ENCODE measurements at places on chromosomes 16 and 17.
A peak's percentile ranks its signal among the peaks of the same experiment; 100 is the strongest.

- no peak for DNase-seq
Measured at GRCh38 chr16:64416216-64417005, 705.5 kb downstream of the CDH11 start.

DNA sequence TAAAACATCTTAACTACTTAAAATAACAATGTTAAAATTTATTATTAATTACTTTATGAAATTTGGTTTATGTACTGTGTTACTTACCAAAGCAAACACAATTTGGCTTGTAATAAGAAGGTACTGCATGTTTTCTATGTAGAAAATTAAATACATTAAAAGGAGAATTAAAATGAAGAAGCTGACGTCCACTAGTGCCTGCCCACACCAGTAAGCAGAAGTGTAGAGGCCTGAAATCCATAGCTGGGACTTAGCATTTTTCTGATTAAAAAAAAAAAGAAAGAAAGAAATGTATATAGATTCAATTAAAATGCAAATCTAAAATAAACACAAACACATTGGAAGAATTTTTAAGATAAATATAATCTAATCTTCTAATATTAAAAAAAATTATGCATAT lies 35.8 kb upstream of the ABCA9 start:
- DNase-seq: no peak

- DNase-seq: peak; percentile 15
Measured at GRCh38 chr16:23254338-23254737, 47.8 kb upstream of the SCNN1B start.

DNA sequence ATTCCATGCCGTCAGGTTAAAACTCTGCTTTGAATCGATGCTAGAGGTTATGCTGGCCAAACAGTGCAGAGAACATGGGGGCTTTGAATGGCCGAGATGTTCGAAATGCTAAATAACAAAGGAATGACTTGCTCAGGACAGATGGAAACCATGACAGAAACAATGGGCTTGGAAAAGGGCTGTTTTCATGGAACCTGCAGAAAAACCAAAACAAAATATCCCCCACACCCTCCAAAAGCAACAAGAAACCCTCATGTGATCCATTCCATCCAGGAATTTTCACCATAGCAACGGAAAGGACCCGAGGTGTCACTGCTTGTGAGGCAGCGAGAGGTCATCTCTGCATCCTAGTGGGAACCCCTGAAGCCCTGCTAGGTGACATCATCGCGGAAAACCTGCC lies 25.5 kb downstream of the GPRC5B start:
- DNase-seq: no peak

- peak; percentile 58 for DNase-seq
Measured at GRCh38 chr16:13036600-13036999, 135.2 kb downstream of the SHISA9 start.

DNA sequence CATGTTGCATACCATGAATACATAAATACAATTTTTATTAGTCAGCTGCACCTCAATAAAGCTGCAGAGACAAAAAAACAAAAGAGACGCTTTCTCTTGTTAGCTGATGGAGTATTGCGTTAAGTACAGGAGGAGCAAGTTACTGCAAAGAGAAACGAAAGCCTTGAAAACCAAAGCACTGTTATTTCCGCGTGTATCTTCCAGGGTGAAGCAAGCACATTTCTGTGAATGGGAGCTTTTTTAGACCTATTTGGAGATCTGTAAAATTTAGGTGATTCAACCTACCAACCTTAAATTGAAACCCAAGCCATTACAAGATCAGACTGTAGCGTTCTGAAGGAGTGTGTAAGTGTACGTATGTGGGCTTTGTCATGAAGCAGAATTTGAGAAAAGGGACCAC lies 390.4 kb downstream of the SOX9 start:
- DNase-seq: no peak

GRCh38 chr17:50420419-50421112 lies 5.5 kb upstream of the ACSF2 start:
- DNase-seq: no peak

DNA sequence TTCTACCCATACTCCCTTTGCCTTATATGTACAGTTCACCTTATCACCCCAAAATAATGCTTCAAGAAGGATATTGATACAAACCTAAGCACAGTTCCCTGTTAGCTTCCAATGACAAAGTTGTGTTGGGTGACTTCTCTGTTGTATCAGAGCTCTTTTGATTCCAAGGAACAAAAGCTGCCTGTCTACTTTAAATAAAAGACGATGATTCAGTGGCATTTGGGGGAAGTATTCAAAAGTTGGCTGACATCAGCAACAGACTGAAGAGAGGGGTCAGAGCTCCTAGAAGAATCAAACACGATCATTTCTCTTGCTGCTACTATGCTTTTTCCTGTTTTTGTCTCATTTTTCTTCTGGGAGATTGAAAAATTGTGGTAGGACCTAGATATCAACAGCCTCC lies 69.4 kb upstream of the CA10 start:
- no peak for DNase-seq

- DNase-seq: peak; percentile 51
Measured at GRCh38 chr16:49189286-49189685, 92.4 kb downstream of the CBLN1 start.

DNA sequence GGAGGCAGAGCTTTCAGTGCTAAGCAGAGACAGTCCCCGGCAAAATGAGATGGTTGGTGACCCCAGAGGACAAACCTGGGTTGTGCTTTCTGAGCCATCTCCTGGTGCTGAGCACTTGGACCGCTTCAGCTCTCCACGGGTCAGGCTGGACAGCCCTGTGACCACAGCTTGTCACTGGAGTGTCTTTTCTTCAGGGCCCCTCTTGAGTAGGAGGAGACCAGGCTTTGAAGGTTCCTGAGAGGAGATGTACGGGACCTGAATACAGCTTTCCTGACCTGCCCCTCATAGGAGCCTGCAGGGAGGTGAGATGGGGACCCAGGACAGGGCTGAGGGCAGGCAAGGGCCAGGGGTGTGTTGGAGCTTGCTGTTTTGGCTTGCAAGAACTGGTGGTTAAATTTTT lies 17.8 kb upstream of the ADGRG1 start:
- no peak for DNase-seq

GRCh38 chr16:31149332-31149731 lies 534 bp downstream of the PRSS36 start:
- no peak for DNase-seq

GRCh38 chr17:71986886-71987285 lies 133.9 kb upstream of the SOX9 start:
- DNase-seq: no peak

GRCh38 chr17:74240618-74241205 lies 27.3 kb downstream of the TTYH2 start:
- no peak for DNase-seq

DNA sequence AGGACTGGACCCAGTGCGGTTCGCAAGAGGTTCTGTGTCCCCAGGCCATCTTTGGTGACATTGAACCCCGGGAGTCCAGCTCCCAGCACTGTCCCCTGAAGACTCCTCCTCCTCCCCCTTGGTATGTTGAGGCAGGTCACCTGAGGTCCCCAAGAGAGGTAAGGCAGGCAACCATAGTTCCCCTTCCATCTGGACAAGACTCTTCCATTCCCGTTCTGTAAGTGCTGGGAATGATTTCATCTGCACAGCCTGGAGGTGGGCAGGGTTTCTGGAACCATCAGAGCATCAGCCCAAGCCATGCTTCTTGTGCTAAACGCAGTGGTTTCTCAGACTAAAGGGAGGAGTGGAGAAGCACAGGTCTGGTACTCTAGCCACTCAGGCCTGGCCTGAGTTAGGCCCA lies 24.9 kb downstream of the COPZ2 start:
- DNase-seq: no peak

DNA sequence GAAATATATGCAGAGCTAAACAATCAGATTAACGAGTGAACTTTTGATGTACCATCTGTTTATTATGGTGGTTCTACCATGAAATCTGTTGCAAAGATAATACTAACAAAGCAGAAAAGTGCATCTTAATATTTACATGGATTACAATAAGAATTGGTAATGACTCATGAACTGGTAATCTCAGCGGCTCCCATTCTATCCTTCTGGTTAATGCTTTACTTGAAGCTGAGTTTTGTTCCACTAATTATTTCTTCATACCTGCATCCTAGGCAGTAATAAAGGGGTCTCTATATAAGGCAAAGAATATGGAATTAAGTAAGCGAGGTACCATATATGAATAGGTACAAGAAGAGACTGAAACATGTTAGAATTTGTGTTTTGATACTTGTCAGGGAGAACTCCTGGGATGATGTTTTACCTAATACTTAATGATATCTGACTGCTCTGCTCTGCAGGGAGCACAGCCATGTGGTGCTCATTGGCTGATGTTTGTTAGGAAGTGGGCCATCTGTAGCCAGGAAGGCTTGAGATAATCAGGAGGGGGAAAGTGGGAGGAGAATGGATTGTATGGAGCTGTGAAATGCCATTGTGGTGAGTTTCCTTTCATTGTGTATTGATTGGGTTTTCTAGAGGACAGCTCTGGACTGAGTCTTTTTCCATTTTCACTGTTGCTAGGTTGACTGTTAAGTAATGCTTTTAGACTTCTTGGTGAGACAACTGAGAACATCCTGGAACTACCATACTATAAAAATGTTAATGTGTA lies 52.6 kb downstream of the MAP2K6 start:
- no peak for DNase-seq

- no peak for DNase-seq
Measured at GRCh38 chr17:46770439-46770817, 48.1 kb downstream of the WNT3 start.

- DNase-seq: peak; percentile 62
Measured at GRCh38 chr16:84175350-84176081, 11.3 kb downstream of the TAF1C start.

GRCh38 chr17:21463779-21464407 lies 87.7 kb downstream of the KCNJ12 start:
- DNase-seq: no peak

DNA sequence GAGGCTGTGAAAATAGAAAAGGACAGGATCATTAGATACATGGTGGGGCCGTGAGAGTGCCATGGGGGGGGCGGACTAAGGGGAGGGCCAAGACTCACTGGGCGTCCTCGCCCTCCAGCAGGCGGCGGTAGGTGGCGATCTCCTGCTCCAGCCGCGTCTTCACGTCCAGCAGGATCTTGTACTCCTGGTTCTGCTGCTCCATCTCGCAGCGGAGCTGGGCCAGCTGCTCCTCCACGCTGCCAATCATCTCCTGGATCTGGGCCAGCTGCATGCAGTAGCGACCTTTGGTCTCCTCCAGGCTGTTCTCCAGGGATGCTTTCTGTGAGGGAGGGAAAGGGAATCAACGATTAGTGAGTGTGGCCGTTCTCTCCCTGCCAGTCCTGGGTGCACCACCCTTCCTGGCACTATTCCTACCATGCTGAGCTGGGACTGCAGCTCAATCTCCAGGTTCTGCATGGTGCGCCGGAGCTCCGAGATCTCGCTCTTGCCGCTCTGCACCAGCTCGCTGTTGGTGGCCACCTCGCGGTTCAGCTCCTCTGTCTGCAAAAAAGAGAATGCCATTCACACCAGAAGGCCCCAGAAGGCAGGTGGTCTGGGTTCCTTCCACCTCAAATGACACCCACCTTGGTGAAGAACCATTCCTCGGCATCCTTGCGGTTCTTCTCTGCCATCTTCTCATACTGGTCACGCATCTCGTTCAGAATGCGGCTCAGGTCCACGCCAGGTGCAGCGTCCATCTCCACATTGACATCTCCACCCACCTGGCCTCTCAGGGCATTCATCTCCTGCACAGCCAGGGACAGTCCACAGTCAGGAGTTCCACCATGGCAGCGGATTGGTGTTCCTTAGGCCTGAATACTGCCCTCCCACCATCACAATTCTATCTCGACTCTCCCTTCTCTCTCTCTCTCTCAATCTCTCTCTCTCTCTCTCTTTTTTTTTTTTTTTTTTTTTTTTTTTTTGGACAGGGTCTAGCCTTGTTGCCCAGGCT lies 3.3 kb downstream of the KRT14 start:
- DNase-seq: no peak

- DNase-seq: no peak
Measured at GRCh38 chr16:75326333-75326732, 74.9 kb upstream of the BCAR1 start.

DNA sequence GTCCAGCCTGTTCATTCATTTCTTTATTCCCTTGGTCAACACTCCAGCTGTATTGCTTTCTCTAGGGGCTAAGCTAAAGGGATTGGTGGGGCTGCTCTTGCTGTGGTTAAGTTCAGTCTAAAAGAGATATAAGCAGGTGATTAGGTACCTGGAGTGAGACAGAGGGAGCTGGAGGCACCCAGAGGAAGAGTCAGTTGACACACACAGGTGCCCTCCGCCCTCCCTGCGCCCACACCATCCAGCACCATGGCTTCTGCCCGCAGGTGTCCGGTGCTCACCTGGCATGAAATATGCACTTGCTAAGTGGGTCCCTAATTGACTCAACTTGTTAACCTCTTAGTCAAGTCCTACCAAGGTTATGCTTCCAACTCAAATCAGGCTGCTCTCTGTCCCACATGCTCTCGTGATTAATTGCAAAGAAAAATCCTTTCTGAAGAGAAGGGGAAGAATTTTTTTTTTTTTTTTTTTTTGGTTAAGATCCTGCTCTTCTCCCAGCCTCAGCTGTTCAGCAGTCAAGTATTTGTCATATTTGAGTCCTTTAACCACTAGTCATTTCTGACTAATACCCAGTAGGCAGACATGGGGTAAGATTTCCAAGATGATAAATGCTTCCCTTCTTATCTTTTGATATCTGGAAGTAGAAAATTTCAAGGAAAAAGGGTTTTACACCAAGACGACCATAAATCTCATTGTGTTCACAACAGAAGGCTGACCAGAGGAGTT lies 199.8 kb upstream of the WSCD1 start:
- DNase-seq: peak; percentile 32

GRCh38 chr17:80703142-80703478 lies 158.5 kb downstream of the RPTOR start:
- DNase-seq: no peak

DNA sequence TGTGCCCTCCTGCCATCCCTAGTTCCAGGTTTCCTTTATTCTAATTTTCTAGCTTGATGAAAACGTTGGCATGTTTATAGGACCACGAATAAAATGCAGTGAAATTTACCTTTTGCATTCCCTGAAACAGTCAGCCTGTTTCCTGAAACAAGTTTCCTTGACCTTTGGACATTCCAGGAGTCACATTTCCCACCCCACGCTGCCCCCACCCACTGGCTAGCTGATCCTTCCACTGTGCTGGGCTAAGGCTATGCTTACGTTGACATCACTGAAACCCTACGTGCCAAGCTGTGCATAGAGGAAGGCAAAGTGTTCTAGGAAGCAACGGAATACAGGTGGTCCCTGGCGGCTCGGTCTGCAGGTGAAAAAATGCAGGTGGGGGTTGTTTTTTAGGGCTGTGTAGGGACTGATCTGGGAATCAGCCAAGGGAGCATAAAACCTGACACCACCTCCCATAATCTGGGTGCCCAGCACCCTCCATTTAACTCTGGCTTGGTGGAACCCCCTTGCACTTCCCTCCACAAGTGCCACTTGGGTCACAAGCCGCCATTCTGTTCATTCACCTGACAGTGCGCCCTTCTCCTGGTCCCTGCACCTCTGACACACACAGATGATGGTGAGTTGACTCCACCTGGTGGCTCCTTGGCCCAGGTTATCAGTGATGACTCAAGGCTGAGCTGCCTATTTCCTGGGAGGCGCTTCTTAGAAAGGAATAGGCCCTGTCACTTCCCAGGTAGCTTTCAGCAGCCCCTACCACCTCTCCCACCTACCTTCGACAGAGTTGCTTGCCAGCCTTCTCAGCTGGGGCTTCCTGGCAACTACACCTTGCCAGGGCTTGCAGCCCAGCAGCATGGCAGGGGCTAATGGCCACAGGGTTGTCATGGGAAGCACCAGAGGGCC lies 83.7 kb downstream of the N4BP1 start:
- no peak for DNase-seq
